ENCODE measurements at places on chromosomes 13 and 19.
A peak's percentile ranks its signal among the peaks of the same experiment; 100 is the strongest.

DNA sequence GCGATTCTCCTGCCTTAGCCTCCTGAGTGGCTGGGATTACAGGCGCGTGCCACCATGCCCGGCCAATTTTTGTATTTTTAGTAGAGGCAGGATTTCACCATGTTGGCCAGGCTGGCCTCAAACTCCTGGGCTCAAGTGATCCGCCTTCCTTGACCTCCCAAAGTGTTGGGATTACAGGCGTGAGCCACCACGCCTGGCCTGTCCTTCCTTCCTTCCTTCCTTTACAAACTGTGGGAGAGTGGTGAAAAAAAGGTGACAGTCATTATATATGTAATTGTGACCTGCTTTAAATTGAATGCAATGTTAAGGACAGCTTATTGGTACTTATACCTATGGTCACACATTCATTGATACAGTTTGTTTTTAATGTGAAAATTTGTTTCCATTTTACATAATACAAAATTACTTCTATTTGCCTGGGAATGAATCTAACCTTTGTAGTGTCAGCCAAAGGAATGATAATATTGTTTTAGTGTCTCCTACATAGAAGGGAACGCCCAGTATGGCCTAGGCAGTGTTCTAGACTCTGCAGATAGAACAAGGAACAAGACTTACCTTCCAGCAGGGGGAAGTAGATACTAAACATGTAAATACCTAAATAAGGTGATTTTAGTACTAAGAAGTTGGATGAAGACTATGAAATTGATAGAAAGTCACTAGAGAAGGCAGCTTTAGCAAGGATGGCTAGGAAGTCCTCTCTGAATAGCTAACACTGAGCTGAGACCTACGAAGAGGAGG is 146.3 kb downstream of the GGACT start:
- DNase-seq = no peak

GRCh38 chr19:58581227-58582141 is 8.3 kb upstream of the MZF1 start:
- no peak for DNase-seq

GRCh38 chr13:41188584-41188983 is 5.8 kb downstream of the KBTBD7 start:
- no peak for DNase-seq

DNA sequence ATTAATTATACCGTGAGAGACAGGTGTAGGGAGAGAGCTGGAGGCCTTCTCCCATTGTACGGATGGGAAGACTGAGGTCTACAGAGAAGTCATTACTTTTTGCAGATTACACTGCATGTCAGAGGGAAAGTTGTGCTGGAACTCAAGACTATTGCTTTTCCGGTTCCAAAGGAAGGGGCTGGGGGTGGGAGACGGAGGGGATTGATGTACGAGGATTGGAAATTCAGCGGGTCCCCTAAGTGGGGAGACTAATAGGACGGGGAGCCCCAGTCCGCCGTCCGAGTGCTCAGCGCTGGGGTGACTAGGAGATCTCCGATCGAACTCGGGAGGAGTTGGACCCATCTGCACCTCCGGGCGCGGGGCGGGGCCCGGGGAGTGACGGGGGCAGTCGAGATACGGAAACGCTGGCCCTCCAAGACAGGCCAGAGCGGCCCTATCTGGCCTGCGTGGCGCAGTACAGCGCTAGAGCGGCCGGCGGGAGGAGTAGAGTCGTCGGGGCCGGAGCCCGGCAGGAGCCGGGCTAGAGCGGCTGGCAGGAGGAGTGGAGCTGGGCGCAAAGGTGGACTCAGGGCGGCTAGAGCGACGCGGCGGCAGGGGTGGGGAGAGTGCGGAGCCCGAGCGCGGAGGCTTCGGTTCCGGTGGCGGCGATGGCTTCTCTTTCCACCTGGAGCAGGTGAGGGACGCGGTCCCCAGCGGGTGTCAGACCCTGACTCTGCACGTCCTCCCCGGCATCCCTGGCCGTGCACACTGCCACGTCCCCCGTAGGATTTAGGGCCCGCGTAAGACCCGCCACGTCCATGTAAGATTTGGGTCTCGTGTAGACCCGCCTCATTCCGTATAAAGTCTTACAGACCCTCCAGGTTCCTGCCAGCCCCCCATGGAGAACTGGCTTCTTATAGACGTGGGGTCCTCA is 1.1 kb downstream of the ARHGEF1 start:
- peak; percentile 80 for DNase-seq

DNA sequence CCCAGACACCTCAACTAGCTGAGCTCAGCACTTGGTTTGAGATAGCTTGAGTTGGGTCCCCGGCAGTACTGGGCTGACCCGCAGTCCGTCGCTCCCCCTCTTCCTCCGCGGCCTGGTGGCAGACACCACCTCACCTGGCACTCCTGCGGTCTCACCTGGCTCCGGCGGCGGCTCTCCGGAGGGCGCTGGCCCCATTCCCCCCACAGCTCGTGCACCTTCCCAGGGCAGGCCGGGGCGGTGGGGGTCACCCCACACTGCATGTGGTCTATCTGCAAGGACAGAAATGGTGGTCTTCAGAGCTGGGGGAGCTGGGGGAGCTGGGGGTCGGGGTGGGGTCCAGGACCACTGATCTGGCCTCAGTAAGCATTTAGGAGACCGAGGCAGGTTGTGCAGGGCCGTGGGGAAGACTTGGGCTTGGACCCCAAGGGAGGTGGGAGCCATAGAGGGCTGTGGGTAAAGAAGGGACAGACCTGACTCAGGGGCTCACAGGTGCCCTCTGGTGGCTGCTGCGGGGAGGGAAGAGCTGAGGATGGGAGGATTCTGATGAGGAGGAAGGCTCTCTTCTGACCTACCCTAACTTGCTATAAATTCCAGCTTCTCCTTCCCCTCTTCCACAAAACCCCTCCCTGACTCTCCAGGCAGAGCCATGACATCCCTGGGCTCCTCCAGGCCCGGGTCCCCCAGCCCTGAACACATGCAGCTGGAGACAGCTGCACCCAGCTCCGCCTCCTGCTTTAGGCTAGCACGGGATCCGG is 6.7 kb upstream of the PLIN4 start:
- DNase-seq = no peak

- no peak for DNase-seq
These were observed 11.3 kb upstream of the FFAR2 start for GRCh38 chr19:35436477-35437405.

GRCh38 chr19:48530066-48530720 is 18.6 kb upstream of the LMTK3 start:
- no peak for DNase-seq

DNA sequence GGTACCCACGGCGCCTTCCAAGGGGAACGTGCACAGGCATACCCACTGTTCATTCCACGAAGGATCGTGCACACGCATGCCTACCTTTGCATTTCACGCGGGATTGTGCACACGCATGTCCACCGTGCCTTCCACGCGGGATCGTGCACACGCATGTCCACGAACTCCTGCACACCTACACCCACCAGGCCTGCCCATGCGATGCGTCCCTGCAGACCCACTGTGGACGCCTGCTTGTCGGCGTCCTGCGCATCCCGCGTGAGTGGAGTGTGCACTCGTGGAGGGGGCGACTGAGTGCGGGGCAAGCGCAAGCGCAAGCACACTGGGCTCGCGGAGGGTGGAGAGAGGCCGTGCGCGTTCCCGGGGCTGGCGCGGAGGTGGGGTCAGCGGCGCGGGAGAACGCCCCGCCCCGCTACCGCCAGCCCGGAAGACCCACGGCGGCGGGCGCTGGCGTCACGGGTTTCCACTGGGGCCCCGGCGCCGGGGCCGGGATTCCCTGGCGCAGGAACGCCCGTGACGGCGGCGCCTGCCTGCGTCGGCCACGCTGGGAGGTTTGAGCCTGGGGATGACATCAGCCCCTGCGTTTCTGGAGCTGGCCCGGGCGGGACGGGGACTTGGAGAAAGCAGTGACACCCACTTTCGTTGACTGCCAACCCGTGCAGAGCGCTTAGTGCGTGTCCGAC is 18.7 kb downstream of the GADD45B start:
- DNase-seq = peak; percentile 75

GRCh38 chr13:84543962-84544361 is 661.7 kb upstream of the SLITRK1 start:
- no peak for DNase-seq

DNA sequence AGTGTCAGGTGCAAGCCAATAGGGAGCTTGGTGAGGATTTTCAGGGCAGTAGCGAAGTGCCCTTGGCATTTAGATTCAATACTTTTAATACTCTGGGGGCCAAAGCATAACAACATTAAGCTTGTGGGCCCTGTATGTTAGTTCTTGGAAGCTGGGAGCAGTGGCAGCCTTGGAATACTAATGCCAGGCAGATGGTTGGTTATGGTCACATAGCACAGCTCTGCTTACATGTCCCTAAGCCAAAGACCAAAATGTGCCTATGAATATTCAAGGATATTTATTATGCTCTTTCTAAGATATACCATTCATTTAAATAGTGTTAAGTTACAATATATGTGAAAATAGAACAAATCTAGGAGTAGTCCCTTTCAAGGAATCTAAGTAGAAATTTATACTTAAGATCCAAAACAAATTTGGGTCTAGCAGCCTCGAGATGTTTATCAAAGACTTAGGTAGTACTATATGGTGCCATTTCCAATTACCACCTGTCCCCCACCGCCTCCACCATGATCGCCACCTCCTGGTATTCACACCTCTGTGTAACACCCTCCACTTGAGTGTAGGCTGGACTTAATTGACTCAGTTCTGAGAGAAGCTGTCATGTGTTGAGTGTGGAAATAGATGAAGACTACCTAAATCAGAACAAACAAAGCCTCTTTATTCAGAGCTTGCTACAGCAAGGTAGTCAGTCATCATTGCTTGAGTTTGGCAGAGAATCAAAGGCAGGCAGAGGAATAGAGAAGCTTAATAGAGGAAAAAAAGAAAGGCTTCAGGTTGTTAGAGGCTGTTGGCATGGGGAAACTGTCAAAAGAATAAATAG is 261.0 kb downstream of the GPC5 start:
- DNase-seq = no peak

DNA sequence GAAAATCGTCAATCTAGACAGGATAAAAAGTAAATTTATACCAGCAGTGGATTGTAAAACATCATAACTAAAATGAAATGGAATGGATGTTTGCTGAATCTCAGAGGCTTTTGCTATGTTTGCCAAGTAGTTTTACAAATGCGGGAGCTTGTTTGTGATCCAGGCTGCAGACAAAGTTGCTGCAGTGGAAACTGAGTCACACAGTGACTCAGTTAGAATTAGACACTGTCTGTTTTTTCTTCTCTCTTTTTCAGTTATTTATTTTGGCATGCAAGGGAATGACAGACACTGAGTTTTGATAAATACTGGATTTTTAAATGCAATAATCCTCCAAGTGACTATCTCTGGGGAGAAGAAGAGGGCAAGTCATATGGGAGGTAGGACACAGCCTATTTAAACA is 4.6 kb upstream of the PNMA8A start:
- no peak for DNase-seq

GRCh38 chr19:19345970-19346369 is 25.3 kb downstream of the MAU2 start:
- DNase-seq = no peak

DNA sequence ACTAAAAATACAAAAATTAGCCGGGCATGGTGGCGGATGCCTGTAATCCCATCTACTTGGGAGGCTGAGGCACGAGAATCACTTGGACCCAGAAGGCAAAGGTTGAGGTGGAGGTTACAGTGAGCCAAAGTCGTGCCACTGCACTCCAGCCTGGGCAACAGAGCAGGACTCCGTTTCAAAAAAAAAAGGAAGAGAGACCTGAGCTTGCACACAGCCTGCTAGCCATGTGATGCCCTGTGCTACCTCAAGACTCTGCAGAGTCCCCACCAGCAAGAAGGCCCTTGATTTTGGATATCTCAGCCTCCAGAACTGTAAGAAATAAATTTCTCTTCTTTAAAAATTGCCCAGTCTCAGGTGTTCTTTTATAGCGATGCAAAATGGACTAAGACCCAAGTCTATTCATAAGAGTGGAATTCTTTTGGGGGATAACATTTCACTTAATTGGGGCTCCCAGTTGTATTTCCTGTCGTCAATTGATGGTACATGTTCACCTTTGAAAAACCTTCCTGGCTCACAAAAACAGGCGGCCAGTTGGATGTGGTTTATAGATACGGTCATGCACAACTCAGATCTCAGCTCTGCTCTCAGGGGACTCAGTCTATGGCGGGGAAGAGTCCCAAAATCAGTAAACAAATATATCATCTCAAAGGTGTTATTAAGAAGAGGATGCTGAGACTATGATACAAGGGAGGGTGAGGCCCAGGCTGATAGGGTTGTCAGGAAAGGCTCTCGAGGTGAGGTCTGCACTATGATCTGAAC is 2.4 kb upstream of the CHERP start:
- DNase-seq = no peak

GRCh38 chr19:10339380-10339960 is at the start of gene ICAM3:
Gene ICAM3, minus strand, starts transcription at chr19:10339624. Its CDS starts 10 bp downstream, at chr19:10339614.
- DNase-seq = no peak

DNA sequence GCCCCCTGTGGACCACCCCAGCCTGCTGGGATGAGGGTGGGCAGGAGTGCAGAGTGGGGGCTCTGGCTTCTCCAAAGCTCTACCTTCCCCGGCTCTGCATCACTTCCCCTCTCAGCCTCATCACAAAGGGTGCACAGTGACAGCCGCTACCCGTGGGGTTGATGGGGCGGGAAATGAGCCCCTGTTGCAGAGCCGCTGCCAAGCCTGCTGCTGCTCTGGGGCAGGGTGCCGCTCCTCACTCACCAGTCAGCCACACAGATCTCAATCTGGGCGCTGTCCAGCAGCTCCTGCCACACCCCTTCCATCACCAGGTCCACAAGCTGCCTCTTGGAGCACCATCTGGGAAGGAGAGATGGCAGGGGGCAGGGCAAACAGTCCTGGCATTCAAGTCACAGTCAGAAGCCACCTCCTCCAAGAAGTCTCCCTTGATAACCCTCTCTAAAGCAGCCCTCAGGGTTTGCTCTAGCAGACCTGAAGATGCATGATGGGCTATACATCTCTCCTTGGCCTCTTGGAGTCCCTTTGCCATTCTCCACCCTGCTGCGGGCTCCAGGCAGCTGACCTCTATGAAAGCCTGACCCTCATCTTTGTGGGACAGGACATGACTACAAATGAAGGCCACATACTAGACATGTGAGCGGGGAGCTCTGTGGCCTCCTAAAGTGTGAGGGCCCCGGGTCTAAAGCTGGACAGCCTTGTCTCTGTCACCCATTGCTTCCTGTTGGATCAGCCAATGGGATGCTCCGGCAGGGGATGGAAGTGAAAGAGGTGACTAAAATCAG is 15.7 kb downstream of the MRPS12 start:
- DNase-seq = no peak

- peak; percentile 45 for DNase-seq
These were observed 7.9 kb upstream of the PEAK3 start for GRCh38 chr19:2289714-2290435.

GRCh38 chr13:110699148-110700145 is 6.5 kb downstream of the CARS2 start:
- no peak for DNase-seq

Data from activated gamma-delta T cell (primary cell).